Chondrocyte (in vitro differentiated cells): ENCODE measurements at places on chromosomes 6 and 20. TPM values are rescaled to one million over a fixed set of nuclear protein-coding genes. Genes with fewer than 3 reads are reported as not detected.

GRCh38 chr20:25072226-25072811 is 9.6 kb downstream of the VSX1 start:
- H3K4me3 ChIP-seq = no peak overlapping the region
- peaks cover 1% of the 10 kb centered on the region for H3K36me3 ChIP-seq
- no peak for DNase-seq
- H3K27me3 ChIP-seq = peaks cover 64% of the 10 kb centered on the region

DNA sequence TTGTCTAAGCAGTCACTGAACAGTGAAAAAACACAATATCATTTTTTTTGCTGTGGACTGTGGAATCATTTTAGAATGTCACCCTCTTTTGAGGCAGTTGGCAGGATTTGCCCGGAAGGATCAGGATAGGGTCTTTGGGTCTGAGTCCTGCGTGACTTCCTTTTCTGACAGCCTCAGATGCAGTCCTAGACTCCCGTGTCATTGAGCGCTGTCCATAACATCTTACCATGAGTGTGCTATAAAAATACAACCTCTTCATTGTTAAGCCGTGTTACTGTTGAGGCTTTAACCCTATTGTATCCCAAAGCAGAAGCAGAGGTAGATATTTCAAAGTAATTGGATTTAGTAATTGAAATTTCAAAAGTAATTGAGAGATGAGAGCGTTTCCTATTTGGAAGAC is 30.6 kb downstream of the ARID1B start:
- no peak overlapping the region for H3K4me3 ChIP-seq
- no peaks in the 10 kb centered on the region for H3K36me3 ChIP-seq
- H3K27me3 ChIP-seq = no peaks in the 10 kb centered on the region
- no peak for DNase-seq

The PRIM2 gene
- 10.8 to 19.1 TPM (median 11.6 TPM) in 3 replicates for total RNA-seq

GRCh38 chr20:8757146-8757545 is 311.7 kb upstream of the PLCB4 start:
- no peak overlapping the region for H3K4me3 ChIP-seq
- no peaks in the 10 kb centered on the region for H3K36me3 ChIP-seq
- no peak overlapping the region for H3K27ac ChIP-seq
- DNase-seq = no peak

The OR2J3 gene
- total RNA-seq = not detected in 3 replicates

The RAB44 gene
- total RNA-seq = not detected in 3 replicates

DNA sequence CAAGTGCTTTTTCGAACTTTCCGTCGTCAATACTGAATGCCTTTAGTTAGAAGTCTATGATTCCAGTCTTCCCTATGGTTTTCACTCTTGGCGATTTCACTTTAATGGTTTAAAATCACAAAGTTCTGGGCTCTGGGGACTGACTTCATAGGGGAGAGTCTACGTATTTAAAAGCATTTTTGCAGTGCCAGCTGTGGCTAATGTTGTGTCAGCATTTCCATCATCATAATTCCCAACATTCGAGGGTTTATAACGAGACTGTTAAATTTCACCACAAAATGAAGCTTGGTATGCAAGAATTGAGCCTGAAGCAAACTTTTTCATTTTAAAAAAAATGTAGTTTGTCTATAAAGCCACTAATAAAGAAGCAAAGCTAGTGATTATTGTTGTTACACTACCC is 242.7 kb downstream of the SOX4 start:
- DNase-seq = no peak
- H3K36me3 ChIP-seq = peaks cover 4% of the 10 kb centered on the region
- H3K4me1 ChIP-seq = peaks cover 42% of the 10 kb centered on the region
- H3K4me3 ChIP-seq = no peak overlapping the region

- H3K4me1 ChIP-seq = no peaks in the 10 kb centered on the region
- no peak for DNase-seq
- no peak overlapping the region for H3K27ac ChIP-seq
Measured at GRCh38 chr6:67391955-67392354, 1243.1 kb upstream of the ADGRB3 start.

DNA sequence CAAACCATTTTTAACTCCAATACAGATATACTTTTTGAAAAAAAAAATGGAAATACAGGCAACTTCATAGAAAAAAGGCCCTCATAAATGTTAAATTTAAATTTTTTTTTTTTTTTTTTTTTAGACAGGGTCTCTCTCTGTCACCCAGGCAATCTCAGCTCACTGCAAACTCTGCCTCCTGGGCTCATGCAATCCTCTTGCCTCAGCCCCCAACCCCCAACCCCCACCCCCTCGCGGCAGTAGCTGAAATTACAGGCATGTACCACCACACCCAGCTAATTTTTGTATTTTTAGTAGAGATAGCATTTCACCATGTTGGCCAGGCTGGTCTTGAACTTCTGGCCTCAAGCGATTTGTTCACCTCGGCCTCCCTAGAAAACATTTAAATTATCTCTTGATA is 12.8 kb upstream of the ULBP3 start:
- H3K27me3 ChIP-seq = peaks cover 24% of the 10 kb centered on the region
- no peak overlapping the region for H3K27ac ChIP-seq
- no peaks in the 10 kb centered on the region for H3K36me3 ChIP-seq
- no peak overlapping the region for H3K4me3 ChIP-seq
- H3K4me1 ChIP-seq = peaks cover 5% of the 10 kb centered on the region

DNA sequence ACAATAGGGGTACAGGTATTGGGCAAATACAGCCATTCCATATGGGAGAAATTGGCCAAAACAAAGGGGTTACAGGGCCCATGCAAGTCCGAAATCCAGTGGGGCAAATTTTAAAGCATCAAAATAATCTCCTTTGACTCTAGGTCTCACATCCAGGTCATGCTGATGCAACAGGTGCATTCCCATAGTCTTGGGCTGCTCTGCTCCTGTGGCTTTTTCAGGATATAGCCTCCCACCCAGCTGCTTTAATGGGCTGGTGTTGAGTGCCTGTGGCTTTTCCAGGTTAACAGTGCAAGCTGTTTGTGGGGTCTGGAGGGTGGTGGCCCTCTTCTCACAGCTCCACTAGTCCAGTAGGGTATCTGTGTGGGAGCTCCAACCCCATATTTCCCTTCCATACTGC is 607.1 kb downstream of the MEI4 start:
- no peaks in the 10 kb centered on the region for H3K27me3 ChIP-seq
- no peak for DNase-seq
- no peaks in the 10 kb centered on the region for H3K36me3 ChIP-seq
- H3K4me3 ChIP-seq = no peak overlapping the region
- H3K4me1 ChIP-seq = no peaks in the 10 kb centered on the region

GRCh38 chr20:10508468-10509251 is 73.6 kb downstream of the SLX4IP start:
- H3K27me3 ChIP-seq = no peaks in the 10 kb centered on the region
- no peak overlapping the region for H3K4me3 ChIP-seq
- peaks cover 67% of the 10 kb centered on the region for H3K4me1 ChIP-seq
- no peak for DNase-seq
- H3K27ac ChIP-seq = peak overlapping the region; percentile 92
- no peaks in the 10 kb centered on the region for H3K36me3 ChIP-seq

- DNase-seq = no peak
- H3K27ac ChIP-seq = no peak overlapping the region
- H3K4me1 ChIP-seq = peaks cover 47% of the 10 kb centered on the region
- peaks cover 58% of the 10 kb centered on the region for H3K27me3 ChIP-seq
Measured at GRCh38 chr20:40687384-40688128, 1.5 kb downstream of the MAFB start.

The CNPY3 gene
- 41.0 to 57.9 TPM (median 45.5 TPM) in 3 replicates for total RNA-seq

GRCh38 chr20:61659994-61660346 is 405.7 kb downstream of the TAF4 start:
- H3K27ac ChIP-seq = no peak overlapping the region
- no peaks in the 10 kb centered on the region for H3K36me3 ChIP-seq
- DNase-seq = no peak
- no peak overlapping the region for H3K4me3 ChIP-seq
- peaks cover 6% of the 10 kb centered on the region for H3K27me3 ChIP-seq

- no peak for DNase-seq
- H3K27me3 ChIP-seq = no peaks in the 10 kb centered on the region
- H3K36me3 ChIP-seq = peaks cover 11% of the 10 kb centered on the region
- peaks cover 3% of the 10 kb centered on the region for H3K4me1 ChIP-seq
- H3K27ac ChIP-seq = no peak overlapping the region
- H3K4me3 ChIP-seq = no peak overlapping the region
Measured at GRCh38 chr6:110625883-110626282, 149.5 kb upstream of the SLC22A16 start.
